ENCODE measurements at places on chromosomes 3 and 15. TPM values are rescaled to one million over a fixed set of nuclear protein-coding genes. Genes with fewer than 3 reads are reported as not detected.

Gene ISLR
- not detected for total RNA-seq

DNA sequence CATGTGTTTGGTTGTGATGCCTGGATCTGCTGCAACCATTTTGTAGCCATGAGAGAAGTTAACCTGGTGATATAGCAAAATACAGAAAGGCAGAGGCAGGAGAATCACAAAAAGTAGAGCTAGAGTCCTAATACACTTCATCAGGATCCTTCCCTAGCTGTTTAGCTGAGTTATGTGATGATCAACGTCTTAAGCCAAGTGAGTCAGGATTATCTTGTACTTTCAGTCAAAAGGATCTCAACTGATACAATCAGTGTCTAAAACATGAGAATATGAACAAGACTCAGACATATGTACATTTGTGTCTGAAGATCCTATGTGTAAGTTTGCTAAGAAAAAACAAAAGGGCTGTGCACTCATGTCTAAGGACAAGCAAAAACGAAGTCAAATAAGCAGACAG is 236.9 kb downstream of the NTRK3 start:
- DNase-seq: no peak

Gene ALG1L2
- not detected for total RNA-seq

DNA sequence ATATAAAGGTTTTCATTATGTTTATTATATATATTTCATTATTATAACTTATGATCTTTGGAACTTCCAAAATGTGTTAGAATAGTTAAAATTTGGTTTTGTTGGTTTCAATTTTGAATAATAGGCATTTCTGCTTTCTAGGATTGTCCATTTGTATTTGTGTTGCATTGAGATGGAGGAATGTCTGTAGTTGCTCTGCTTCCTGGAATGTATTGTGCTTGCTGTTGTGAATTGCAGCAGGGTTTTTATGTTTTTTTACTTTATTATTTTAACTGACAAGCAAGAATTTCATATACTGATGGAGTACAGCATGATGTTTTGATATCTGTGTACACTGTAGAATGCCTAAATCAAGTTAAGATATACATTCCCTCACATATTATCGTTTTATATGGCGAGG is 247.4 kb downstream of the XXYLT1 start:
- no peak for DNase-seq

- DNase-seq: no peak
Observed at GRCh38 chr3:120451806-120452205, 1.0 kb upstream of the FSTL1 start.

GRCh38 chr3:53337167-53337940 is 10.0 kb downstream of the DCP1A start:
- no peak for DNase-seq

DNA sequence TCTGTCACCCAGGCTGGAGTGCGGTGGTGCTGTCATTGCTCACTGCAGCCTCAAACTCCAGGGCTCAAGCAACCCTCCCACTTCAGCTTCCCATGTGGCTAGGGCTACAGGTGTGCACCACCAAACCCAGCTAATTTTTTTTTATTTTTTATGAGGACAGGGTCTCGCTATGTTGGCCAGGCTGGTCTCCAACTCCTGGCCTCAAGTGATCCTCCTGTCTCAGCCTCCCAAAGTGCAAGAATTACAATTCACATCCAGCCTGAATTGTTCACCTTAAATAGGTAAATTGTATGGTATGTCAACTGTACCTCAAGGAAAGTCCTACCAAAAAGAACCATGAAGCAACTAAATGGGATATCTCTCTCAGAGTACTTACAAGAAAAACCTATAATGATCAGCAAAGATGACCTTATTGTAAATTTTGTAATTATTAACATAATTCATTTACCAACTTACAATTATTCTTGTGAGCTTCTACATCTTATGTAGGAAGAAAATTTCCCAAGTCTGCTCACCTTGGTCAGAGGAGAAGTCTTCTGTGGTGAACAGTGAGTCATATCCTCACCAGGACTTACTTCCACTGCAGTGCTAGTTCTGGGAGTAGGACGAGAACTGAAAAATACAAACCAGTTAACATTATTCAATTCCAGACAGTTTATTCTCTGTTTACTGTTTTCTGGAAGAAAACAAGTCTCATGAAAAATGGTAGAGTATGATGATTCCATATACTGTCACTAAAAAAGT is 54.4 kb downstream of the ULK4 start:
- peak; percentile 13 for DNase-seq

Gene WNT5A
- not detected for total RNA-seq

- no peak for DNase-seq
Observed at GRCh38 chr3:148230473-148230872, 467.2 kb upstream of the AGTR1 start.

- DNase-seq: no peak
Observed at GRCh38 chr3:49867400-49867799, 2.3 kb downstream of the CAMKV start.

DNA sequence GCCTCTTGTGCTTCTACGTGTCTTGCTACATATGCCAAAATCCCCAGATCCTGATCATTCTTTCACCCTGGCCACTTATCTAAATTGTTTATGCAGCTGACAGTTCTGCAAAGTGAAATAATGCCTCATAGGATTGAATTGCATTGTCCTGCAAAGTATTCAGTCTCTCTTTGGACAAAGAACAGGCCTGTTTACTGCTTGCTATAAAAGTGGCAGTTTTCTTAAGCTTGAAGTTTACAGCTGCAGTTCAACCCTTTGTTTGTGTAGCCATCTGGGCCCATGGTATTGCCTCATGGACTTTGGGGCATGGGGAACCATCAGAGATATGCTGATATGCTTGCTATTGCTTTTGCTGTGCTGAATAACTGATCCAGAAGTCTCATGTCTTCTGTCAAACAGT is 523.2 kb downstream of the OTOL1 start:
- DNase-seq: no peak

GRCh38 chr15:73704869-73705645 is 20.9 kb downstream of the CD276 start:
- DNase-seq: peak; percentile 91

DNA sequence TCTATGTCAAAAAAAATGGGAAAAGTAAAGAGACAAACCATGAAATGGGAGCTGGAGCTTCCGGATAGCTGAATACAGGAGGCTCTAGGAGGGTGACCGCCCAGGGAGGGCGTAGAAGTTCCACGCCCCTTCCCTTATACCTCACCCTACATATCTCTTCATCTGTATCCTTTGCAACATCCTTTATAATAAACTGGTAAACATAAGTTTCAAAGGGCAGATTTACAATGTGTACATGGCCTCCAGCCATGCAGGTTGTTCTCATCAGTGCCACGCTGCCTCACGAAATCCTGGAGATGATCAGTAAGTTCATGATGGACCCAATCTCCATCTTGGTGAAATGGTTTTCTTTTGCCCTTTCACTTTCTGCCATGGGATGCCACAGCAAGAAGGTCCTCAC is 121.8 kb downstream of the OSBPL10 start:
- DNase-seq: no peak

DNA sequence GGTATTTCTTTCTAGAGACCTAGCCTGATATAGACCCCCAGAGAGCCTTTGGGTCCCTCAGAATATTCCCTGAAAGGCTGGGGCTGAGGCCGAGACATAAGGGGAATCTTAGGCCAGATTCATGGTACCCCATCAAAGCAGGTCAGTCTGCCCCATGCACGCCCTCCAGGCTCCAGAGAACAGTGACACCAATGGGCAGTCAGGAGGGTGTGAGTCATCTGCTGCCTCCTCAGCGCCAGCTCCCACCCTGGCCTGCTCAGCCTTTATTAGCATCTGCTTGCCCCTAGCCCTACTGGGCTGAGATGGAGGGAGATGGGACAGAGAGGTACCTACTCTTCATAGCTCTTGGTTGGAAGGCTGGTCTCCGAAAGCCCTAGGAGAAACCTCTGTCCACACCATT is 14.3 kb upstream of the CAMKV start:
- no peak for DNase-seq

Gene ADPGK
- 107 TPM for total RNA-seq

Gene AQP9
- 0.26 TPM for total RNA-seq

DNA sequence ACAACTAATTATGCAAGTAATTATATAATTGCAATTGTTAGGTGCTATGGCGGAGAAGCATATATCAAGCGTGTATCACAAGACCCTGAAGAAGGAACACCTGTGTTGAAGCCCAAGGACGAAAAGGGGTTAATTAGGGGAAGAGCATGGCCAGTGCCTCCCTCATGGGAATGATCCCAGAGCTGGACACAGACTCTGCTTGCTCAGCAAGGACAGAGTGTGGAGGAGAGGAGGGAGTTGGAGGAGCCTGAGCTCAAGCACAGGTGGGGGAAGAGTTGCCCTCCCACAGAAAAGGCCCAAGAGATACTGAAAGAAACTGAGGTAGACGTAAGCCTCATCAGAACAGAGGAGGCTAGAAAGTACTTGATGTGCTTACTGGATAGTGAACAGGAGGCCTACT is 423.7 kb downstream of the EPHB1 start:
- DNase-seq: no peak

- no peak for DNase-seq
Observed at GRCh38 chr3:45890405-45890804, 4.1 kb downstream of the CCR9 start.

DNA sequence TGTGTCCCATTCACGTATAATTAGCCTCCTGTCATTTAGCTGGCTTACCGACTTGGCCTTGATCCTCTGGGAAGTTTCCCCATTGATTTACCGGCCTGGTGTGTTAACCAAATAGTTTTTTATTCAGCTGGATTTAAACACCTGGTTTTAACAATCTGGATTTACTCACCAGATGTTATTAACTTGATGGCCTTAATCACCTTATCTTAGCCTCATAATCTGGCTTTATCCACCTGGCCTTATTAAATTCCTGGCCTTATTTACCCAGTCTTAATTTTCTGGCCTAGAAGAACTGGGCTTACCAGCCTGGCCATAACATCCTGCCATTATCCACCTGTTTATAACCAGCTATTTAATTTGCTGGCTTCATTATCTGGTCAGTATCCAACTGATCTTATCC is 89.9 kb downstream of the IL12A start:
- DNase-seq: no peak

Gene CAND2
- 0.75 TPM for total RNA-seq

- no peak for DNase-seq
Observed at GRCh38 chr3:117567906-117568305, 858.3 kb downstream of the TUSC7 start.

Gene XYLB
- total RNA-seq: 11.6 TPM

- DNase-seq: peak; percentile 26
Observed at GRCh38 chr15:68463996-68464395, 32.0 kb upstream of the ITGA11 start.

DNA sequence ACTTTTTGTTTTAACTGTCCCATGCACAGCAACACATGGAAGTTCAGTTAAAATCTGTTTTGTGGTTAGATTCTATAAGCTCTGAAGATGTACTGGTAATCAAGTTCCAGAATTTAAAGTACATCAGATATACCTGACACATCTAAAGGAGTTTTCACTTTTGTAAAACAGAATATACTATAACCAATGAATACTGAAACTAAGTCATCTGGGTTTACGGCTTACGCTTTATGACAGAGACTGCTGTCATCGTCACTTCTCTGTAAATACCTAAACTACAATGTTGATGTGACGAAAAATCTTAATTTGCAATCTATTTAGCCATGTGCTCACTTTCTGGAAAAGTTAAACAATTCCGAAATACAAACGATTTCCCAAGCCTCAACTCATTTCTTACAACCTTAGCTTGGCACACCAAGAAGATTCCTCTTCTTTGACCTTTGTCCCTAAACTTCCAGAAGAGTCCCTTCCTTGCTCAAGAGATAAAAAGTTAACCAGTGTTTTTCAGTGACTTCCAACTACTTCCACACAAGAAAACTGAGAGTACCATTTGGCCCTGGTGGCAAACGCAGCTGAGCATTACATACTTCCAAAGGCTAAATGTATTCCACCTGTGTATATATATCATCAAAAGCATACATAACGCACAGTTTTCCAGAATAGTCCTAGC is 56.8 kb upstream of the NEK10 start:
- DNase-seq: no peak

Gene MOBP
- total RNA-seq: not detected

Gene TERC
- total RNA-seq: not detected

- DNase-seq: peak; percentile 98
Observed at GRCh38 chr3:59049671-59050331, at the start of gene CFAP20DC. Gene CFAP20DC, minus strand, starts transcription at chr3:59050025. Its CDS starts 394 bp downstream, at chr3:59049631.

DNA sequence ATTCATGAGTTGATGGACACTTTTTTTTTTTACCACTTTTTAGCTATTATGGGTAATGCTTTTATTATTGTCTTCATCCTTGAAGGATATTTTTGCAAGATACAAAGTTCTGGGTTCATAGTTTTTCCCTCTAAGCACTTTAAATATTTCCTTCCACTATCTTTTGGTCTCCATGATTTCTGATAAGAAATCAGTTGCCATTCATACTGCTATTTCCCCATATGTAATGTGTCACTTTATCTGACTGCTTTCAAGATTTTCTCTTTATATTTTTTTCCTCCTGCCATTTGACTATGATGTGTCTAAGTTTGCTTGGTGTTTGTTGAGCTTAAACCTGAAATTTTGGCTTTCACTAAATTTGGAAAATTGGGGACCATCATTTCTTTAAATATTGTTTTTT is 19.3 kb downstream of the NRG4 start:
- DNase-seq: no peak

Gene MYEF2
- total RNA-seq: 24.2 TPM

Gene SLC15A2
- 0.95 TPM for total RNA-seq

- peak; percentile 91 for DNase-seq
Observed at GRCh38 chr3:16286161-16286560, 21.1 kb downstream of the OXNAD1 start.

Gene CLDN11
- not detected for total RNA-seq

GRCh38 chr15:77804210-77804609 is 171.5 kb upstream of the LINGO1 start:
- no peak for DNase-seq

- DNase-seq: no peak
Observed at GRCh38 chr3:21573291-21573690, 177.7 kb downstream of the ZNF385D start.

Gene CHRNA5
- 8.9 TPM for total RNA-seq

Gene C3orf49
- not detected for total RNA-seq

GRCh38 chr3:178343433-178344038 is 192.7 kb upstream of the KCNMB2 start:
- no peak for DNase-seq

Gene FLNB
- total RNA-seq: 22.8 TPM

Gene STXBP5L
- not detected for total RNA-seq

Gene SH3GL3
- not detected for total RNA-seq

GRCh38 chr3:186057594-186057993 is 51.3 kb downstream of the ETV5 start:
- DNase-seq: no peak

Gene MRAS
- 0.07 TPM for total RNA-seq

DNA sequence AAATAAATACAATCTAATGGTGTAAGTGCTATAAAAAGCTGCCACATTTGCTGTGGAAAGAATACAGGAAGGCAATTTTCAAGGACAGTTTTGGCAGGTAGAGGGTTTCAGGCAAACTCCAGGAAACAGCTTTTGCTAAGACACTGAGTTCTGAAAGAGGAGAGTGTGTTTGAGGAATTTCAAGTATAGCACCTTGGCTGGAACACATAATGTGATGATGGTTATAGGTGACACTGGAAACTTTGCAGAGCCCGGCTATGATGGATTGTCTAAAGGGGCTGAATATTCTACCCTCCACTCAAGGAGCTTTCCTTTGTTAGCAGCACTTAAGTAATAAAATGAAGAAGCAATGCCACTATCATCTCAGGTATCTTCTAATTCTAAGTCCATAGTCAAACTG is 209.4 kb upstream of the TGFBR2 start:
- no peak for DNase-seq

GRCh38 chr15:67359431-67360079 is 105.0 kb downstream of the IQCH start:
- no peak for DNase-seq

GRCh38 chr15:88663141-88663621 is 24.4 kb downstream of the ISG20 start:
- DNase-seq: no peak

All from activated CD4-positive, alpha-beta T cell treated with anti-CD3 and anti-CD28 coated beads, Interleukin-2, amount 10 ng/mL, durations not matched to agents 24 days and 14 days (primary cell).